Glomerular endothelial cell (primary cell): ENCODE measurements at places on chromosomes 7 and 10. TPM values are rescaled to one million over a fixed set of nuclear protein-coding genes. Genes with fewer than 3 reads are reported as not detected.

The EN2 gene
- total RNA-seq = not detected in 2 replicates

The HOXA2 gene
- total RNA-seq = 0.24 and 0.82 TPM in 2 replicates

The ZNF853 gene
- total RNA-seq = 1.7 and 1.9 TPM in 2 replicates

The BAMBI gene
- total RNA-seq = 6.7 and 6.8 TPM in 2 replicates

The CPN1 gene
- not detected in 2 replicates for total RNA-seq

The IL2RA gene
- not detected in 2 replicates for total RNA-seq

The RAB19 gene
- total RNA-seq = not detected in 2 replicates

The DNAJB12 gene
- 29.5 and 34.8 TPM in 2 replicates for total RNA-seq
